ENCODE measurements at places on chromosomes 7 and 10.

GRCh38 chr7:102390697-102391484 lies 5.3 kb upstream of the PRKRIP1 start:
- DNase-seq: peak; percentile 87

DNA sequence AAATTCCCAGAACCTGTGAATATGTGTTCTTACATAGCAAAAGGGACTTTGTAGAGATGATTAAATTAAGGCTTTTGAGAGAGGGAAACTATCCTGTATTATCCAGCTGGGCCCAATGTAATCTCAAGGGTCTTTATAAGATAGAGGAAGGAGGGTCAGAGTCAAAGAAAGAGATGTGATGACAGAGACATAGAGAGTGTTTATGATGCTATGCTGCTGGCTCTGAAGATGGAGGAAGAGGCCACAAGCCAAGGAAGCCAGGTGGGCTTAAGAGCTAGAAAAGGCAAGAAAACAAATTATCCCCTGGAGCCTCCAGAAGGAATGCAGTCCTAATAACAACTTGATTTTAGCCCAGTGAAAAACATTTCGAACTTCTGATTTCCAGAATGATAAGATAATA lies 15.3 kb upstream of the SKAP2 start:
- no peak for DNase-seq

DNA sequence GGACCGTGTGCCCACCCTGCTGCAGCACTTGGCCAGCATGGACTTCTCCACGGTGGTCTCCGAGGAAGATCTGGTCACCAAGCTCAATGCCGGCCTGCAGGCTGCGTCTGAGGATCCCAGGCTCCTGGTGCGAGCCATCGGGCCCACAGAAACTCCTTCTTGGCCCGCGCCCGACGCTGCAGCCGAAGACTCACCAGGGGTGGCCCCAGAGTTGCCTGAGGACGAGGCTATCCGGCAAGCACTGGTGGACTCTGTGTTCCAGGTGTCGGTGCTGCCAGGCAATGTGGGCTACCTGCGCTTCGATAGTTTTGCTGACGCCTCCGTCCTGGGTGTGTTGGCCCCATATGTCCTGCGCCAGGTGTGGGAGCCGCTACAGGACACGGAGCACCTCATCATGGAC lies 1.4 kb downstream of the RBP3 start:
- no peak for DNase-seq

DNA sequence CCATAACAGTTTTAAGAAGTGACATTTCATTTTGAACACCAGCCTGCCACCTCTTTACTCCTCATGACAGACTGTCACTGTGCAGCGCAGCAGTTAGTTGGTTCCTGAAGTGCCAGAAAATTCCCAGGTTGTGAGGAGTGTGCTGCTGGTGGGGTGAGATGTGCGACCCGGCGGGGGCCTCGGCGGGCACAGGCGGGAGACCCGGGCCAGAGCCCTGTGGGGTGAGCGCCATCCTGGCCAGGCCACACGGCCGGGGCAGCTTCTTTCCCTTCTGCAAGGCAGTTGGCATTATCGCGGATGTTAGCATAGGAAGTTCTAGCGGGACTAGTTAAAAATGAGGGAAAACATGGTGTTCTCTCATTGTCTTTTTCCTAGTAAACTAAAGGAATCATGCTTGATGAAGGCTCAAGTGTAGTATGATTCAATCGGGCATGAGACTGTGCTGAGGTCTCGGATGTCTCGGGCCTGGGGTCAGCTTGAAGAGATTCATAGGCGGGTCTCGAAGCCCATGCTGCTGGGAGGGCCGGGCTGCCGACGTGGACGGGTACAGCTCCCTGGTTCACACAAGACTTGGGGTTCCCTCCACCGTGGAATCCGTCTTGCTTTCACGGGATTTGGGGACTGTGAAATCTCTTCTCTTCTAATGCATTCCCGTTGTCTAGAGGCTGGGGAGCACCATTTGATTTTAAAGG lies 56.1 kb downstream of the MGMT start:
- DNase-seq: no peak

- no peak for DNase-seq
Measured at GRCh38 chr10:113059371-113059780, 109.3 kb downstream of the TCF7L2 start.

- DNase-seq: no peak
Measured at GRCh38 chr7:36690514-36691187, 33.6 kb downstream of the AOAH start.

DNA sequence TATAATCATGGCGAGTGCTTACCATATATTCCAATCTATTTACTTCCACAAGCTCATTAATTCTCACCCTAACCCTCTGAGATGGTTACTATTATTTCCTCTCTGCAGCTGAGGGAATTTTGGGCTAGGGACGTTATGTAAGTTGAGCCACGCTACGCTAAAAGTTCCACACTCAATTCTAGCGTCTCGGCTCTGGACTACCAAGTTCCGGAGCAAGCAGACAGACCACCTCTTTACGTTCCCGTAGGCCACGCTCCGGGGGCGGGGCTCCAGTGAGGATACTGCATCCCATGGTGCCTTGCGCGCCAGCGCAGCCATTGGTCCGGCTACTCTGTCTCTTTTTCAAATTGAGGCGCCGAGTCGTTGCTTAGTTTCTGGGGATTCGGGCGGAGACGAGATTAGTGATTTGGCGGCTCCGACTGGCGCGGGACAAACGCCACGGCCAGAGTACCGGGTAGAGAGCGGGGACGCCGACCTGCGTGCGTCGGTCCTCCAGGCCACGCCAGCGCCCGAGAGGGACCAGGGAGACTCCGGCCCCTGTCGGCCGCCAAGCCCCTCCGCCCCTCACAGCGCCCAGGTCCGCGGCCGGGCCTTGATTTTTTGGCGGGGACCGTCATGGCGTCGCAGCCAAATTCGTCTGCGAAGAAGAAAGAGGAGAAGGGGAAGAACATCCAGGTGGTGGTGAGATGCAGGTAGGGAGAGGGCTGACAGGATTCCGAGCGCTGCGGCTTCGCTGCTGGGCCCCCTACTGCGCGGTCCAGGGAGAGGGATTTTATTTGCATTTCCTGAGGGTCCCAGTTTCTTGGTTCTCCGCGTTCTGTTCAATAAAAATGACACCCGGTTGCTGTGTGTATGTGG lies at the start of gene KIF11:
TSS of gene KIF11 (plus strand) at position 370 of the 858 bp plus-strand sequence. CDS start at position 616, 246 bp downstream.
- DNase-seq: peak; percentile 98

GRCh38 chr7:121560267-121560990 lies 164.3 kb upstream of the FAM3C start:
- no peak for DNase-seq

DNA sequence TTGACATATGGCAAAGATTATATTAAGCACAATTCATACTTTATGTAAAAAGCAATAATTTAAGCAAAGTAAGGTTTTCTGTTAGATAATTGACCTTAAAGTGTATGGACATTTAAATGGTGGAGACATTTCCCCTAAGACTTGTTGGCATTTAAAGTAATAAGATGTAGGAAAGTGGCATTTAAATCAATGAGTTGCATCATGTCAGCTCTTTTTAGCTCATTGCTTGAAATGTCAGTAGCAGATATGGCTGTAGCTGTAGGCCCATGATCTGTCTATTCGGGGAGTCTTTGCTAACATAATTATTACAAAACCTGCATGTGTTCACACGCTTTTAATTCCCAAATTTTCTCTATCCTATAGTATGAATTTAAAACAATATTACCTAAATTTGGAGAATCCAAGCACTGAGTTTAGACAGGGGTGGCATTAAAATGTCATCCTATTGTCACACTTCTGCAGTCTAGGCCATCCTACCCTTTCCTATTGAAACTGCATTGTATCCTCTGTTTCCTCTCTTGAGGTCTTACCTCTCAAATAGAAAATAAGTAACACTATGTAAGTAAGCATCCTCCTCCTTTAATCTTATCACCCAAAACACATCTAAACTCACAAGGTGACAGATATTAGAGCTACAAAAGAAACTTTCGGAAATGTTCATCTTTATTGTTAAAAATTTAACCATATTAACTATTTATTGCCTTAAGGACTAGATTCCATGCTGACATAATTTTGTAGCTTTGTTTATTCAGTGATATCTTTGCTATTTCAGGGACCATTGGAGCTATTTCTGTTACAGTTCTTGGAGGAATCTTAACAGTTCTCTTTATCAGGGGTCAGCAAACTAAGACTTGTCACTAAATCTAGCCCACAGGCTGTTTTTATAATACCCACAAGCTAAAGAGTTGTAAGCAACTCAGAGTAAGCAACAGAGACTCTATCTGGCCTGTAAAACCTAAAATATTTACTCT lies 91.2 kb downstream of the LCOR start:
- DNase-seq: peak; percentile 9

DNA sequence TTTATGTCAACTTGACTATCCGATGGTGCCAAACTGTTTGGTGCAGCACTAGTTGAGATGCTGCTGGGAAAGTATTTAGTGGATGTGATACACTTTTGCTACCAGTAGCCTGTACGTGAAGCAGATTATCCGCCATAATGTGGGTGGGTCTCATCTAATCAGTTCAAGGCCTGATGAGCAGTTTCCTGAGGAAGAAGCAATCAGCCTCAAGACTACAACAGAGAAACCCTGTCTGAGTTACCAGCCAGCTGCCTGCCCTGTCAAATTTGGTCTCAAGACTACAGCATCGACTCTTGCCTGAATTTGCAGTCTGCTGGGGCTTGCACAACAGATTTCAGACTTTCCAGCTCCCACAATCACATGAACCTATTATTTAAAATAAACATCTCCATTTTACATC lies 10.9 kb upstream of the RBP3 start:
- DNase-seq: no peak

- DNase-seq: no peak
Measured at GRCh38 chr7:155983176-155983815, 171.0 kb upstream of the SHH start.

- DNase-seq: no peak
Measured at GRCh38 chr7:140557809-140558518, 78.7 kb upstream of the MKRN1 start.

GRCh38 chr10:106111246-106111645 lies 1053.3 kb downstream of the SORCS1 start:
- DNase-seq: no peak

DNA sequence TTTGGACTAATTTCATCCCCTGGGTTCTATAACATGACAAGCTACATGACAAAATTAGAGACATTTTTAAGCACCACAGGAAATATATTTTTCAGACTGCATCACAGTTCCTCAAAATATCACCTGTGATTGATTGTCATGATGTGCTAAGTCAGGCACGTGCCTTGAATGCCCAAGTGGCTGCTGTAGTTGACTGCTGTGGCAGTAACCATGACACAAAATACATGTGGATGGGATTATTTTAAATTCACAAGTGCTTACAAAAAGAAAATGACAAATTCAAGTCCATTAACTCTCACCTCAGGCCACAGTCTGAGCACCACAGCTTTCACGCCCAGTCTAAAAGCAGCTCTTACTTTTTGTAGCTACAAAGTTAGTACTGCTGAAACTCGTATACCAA lies 45.5 kb downstream of the TNPO3 start:
- DNase-seq: no peak

- DNase-seq: peak; percentile 27
Measured at GRCh38 chr7:137934941-137935883, 66.7 kb downstream of the CREB3L2 start.
